Activated CD4-positive, alpha-beta T cell treated with anti-CD3 and anti-CD28 coated beads for 36 hours (primary cell): ENCODE measurements at places on chromosomes 1 and 21. TPM values are rescaled to one million over a fixed set of nuclear protein-coding genes. Genes with fewer than 3 reads are reported as not detected.

The CLCA4 gene
- not detected for total RNA-seq

The MAP3K21 gene
- total RNA-seq = 3.1 TPM

The SLC45A1 gene
- 0.48 TPM for total RNA-seq

- no peaks in the 10 kb centered on the region for H3K4me1 ChIP-seq
- peaks cover 13% of the 10 kb centered on the region for H3K27me3 ChIP-seq
- H3K27ac ChIP-seq = no peak overlapping the region
- H3K36me3 ChIP-seq = no peaks in the 10 kb centered on the region
Measured at GRCh38 chr1:29364101-29364678, 127.9 kb downstream of the PTPRU start.

- peaks cover 33% of the 10 kb centered on the region for H3K4me1 ChIP-seq
- peak overlapping the region; percentile 96 for H3K4me3 ChIP-seq
- DNase-seq = no peak
- peak overlapping the region; percentile 96 for H3K27ac ChIP-seq
Measured at GRCh38 chr1:20785907-20786252, 1.2 kb downstream of the HP1BP3 start.

DNA sequence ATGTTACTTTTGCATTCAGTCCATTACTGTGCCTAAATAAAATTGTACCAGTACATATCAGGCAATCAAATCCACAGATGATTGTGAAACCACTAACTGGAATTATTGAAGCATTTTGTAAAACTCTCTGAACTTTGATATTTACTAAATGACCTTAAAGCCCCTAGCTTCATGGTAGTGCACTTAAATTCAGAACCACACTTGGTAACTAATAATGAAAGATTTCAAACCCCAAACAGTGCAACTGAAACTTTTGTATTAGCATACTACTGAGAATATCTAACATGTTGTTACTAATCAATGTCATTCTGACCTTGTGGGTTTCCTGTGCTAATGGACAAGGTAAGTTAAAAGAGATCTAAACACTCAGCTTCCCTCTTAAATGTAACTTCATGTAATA lies at the start of gene CFHR3:
Gene CFHR3 (plus strand): TSS at position 238 of the 400 bp plus-strand sequence. CDS start 47 bp downstream, at position 285.
- no peak within 1 kb of the TSS for H3K4me3 ChIP-seq
- DNase-seq = no peak
- H3K4me1 ChIP-seq = no peaks in the 10 kb centered on the region
- no peak within 1 kb of the TSS for H3K27ac ChIP-seq
- no peaks in the 10 kb centered on the region for H3K27me3 ChIP-seq
- H3K36me3 ChIP-seq = no peaks in the 10 kb centered on the region

DNA sequence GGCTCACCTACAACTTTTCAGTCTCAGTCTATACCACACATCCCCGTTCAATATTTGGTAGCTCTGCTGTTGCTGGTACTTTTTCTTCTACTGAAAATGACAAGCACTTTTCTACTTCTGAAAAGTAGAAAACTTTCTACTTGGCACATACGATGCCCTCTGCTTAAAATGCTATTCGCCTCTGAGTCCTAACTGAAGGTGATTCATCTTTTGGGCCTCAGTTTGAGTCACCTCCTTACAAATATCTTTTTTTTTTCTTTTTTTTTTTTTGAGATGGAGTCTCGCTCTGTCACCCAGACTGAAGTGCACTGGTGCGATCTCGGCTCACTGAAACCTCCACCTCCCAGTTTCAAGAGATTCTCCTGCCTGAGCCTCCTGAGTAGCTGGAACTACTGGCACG lies 136.0 kb upstream of the CYYR1 start:
- peaks cover 3% of the 10 kb centered on the region for H3K4me1 ChIP-seq
- H3K4me3 ChIP-seq = no peak overlapping the region
- no peak for DNase-seq
- H3K36me3 ChIP-seq = no peaks in the 10 kb centered on the region
- H3K27me3 ChIP-seq = peaks cover 3% of the 10 kb centered on the region

DNA sequence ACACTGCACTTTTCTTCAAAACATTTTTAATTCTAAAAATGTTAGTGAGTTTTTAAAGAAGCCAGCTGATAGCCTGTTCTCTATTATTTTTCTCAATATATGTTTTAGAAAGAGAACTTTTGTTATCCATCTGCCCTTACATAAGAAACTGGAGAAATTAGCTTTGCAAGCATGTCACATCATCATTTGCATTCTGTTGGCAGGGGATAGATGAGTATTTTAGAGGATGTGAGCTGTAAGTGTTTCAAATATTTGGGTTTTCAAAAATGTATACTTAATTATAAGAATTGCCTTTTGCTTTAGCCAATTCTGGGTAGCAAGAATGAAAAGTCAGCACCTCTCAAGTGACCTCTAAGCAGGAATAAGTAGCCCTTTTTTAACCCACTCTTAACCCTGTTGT lies 7.4 kb downstream of the NFIA start:
- DNase-seq = no peak
- peaks cover under 1% of the 10 kb centered on the region for H3K27me3 ChIP-seq
- H3K36me3 ChIP-seq = peaks cover 2% of the 10 kb centered on the region
- peaks cover 4% of the 10 kb centered on the region for H3K4me1 ChIP-seq
- no peak overlapping the region for H3K27ac ChIP-seq

GRCh38 chr1:11024154-11024873 lies 11.9 kb downstream of the TARDBP start:
- peak overlapping the region; percentile 27 for H3K27ac ChIP-seq
- H3K36me3 ChIP-seq = peaks cover 60% of the 10 kb centered on the region
- H3K4me1 ChIP-seq = peaks cover 22% of the 10 kb centered on the region
- no peaks in the 10 kb centered on the region for H3K27me3 ChIP-seq
- DNase-seq = no peak

- no peak overlapping the region for H3K4me3 ChIP-seq
- peaks cover 20% of the 10 kb centered on the region for H3K4me1 ChIP-seq
- H3K36me3 ChIP-seq = no peaks in the 10 kb centered on the region
- peaks cover 2% of the 10 kb centered on the region for H3K27me3 ChIP-seq
Measured at GRCh38 chr1:85148524-85149250, 52.1 kb downstream of the SYDE2 start.

GRCh38 chr1:18333220-18333619 lies 147.5 kb upstream of the KLHDC7A start:
- no peaks in the 10 kb centered on the region for H3K4me1 ChIP-seq
- H3K27ac ChIP-seq = no peak overlapping the region
- H3K36me3 ChIP-seq = no peaks in the 10 kb centered on the region
- peaks cover 13% of the 10 kb centered on the region for H3K27me3 ChIP-seq
